Aorta (tissue), 5 donors: ENCODE measurements at places on chromosomes 7 and 10. TPM values are rescaled to one million over a fixed set of nuclear protein-coding genes. Genes with fewer than 3 reads are reported as not detected.

DNA sequence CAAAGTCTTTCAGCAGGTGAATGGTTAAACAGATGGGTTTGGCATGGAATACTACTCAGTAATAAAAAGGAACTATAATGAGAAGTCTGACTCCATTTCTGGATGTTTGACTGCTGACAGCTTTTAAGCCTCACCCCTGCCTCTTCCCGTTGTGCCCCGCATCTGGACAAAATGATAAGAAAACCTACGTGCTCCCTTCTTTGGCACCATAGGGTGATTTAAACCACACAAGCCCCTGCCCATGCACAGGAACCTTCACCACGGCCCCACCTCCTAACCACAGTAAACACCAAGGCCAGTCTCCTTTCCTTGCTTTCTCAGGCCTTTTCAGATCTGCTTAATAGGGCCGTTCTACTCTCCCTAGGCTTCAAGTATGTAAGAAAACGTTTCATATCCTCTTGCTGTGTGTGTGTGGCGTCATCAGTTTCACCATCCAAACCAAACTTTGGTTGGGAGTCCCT, 47.1 kb upstream of the UBN2 start:
- no peak for DNase-seq

GRCh38 chr10:132222726-132223125, 36.0 kb downstream of the DPYSL4 start:
- no peak for DNase-seq

DNA sequence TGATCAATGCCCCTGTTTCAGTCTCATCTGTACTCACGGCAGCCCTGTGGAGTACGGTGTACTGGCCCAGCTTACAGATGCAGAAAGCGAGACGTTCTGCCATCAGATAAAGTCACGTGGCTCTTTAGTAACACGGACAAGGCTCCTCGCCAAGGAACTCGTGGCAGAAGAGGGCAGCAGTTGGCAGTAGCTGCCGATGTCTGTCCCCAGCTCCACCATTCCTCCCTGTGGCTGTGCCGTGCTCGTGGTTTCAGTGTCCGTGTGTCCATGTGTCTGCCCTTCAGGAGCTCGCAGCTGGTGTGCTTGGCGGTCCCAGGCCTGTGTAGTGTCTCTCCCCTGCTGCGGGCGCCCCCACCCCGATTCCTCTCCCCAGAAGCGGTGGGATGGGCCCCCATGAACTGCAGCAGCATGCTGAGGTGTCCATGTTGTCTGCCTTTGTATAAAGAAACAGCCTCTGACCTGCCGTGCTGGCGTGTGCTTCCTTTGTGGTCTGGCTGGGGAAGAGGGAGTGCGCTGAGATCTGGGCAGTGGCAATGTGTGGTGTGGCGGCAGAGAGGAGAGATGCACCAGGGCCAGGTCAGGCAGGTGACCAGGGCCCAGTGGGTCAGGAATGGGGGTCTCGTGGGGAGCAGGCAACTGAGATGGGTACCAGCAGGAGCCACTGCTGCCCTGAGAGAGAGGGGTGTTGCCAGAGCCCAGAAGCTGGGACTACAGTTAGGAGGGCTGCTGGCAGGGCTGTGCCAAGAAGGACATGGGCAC, 9.8 kb downstream of the RHBDD2 start:
- DNase-seq = no peak

DNA sequence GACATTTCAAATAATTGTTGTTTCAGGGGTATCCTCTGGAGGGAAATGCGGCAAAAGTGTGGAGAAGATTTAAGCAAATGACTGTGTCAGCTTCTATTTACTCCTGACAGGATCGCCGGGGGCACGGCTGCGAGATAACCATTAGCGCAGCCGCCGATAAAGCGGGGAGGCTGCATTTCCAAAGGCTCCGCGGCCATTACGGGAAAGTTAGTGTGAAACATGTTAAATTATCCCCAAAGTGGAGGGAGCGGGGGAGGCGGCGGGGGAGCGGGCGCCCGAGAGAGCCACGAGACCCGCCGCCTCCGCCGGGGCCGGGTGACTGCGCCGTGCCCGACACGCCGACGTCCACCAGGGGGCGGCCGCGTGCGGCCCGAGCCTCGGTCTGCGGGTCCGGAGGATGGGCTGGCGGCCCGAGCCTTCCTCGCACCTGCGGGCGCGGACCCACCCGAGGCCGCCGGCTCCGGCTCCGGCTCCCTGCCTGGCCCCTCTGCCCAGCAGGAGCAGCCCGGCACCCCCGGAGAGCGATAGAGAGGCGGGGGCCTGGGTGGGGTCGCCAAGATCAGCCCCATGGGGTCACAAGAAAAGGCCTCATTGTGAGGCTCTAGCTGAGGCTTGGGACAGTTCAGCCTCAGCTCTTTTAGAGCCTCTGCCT, 74.4 kb upstream of the PAX2 start:
- peak; percentile 78 for DNase-seq

GRCh38 chr10:77501152-77501845, 136.3 kb downstream of the KCNMA1 start:
- DNase-seq = peak; percentile 87

PDK4 gene
- total RNA-seq = 294 TPM
